ENCODE measurements at places on chromosomes 12 and 14.

DNA sequence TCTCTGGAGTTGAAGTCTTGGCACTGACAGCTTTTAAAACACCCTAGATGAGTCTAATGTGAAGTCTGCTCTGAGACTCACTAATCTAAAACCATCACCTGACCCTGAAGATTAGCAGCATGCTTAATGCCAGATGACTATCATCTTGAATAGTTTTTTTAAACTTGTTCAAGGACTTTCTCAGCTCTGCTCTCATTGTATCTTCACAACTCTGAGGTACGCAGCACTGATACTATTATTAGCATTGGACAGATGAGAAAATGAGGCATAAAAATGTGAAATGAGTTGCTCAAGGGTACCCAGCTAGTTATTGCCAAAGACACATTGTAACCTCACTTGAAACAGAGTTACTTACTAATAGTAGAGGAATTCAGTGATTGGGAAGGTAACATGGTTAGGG, 4.8 kb downstream of the SLC38A1 start:
- no peak for DNase-seq

DNA sequence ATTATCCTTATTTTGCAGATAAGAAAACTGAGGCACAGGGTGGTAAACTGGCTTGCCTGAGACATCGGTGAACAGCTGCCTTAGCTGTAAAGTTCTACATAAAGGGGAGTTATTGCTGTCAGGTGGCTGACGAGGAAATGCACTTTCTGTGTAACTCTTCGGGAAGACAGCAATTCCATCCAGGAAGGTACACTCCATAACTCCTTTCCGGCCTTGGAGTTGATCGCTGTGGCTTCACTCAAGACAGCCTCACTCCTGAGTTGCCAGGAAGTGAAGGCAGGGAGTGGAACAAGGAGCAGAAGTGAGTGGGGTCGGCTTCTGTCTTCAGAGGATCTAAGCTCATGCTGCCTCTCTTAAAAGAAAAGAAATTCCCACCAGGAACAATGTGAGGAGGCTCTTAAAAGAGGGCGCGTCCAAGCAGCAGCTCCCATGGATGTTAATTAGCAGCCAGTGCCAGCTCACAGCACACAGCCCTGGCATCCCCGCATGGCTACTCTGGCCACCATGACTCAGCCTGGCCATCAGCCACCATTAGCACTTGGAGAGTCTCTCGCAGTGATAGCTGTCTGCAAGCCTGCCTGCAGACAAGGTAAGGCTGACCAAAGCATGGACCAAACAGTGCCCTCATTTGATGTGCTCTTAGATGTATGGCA, 60.3 kb downstream of the NUAK1 start:
- DNase-seq = no peak

- no peak for DNase-seq
Observed at GRCh38 chr14:77763316-77763715, 2.4 kb upstream of the SNW1 start.

DNA sequence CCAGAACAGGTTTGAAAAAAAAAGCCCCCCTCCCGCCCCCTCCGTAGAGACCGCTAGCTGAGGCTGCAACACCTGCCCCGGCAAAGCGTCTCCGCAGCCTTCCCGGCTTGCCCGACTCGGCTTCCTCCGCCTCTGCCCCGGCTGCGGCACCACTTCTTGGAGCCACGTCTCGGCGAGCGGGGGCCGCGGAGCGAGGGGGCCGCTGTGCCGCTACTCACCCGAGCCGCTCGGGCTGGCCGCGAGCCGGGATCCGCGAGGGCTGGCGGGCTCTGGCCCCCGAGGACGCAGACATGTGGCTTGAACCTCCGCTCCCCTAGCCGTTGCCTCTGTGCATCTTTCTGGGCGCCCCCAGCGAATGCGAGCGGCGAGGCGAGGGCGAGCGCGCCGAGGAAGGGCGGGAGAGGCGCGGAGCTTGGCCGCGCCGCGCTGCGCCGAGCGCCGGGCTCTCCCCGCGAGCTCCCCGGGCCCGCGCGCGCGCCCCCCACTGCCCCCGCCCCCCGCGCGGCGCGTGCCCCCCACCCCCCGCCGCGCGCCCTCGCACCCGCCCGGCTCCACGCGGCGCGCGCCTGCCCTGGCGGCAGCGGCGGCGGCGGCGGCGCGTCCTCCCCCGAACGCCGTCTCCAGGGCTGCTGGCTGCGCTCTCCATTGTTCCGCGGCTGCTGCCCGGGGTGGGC, 249.5 kb downstream of the APAF1 start:
- no peak for DNase-seq

- DNase-seq = no peak
Observed at GRCh38 chr12:80241576-80242273, 142.4 kb downstream of the OTOGL start.

DNA sequence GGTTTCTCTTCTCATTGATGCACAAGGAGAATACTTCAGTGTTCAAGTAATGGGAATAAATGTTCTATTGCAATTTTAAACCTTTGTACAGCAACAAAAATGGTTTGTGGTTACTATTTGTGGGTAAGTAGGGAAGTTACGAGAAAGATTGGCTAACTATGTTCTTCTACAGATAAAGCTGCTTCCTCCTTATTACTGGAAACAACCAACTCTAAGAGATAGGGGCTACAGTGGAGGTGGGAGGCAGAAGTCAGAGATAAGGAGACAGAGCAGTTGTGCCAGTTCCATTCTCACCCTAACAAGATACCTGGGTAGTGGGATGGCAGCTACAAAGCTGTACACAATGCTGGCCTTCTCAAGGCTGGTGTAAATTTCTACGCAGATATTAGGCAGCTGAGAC, 16.2 kb downstream of the NOXRED1 start:
- no peak for DNase-seq

- DNase-seq = no peak
Observed at GRCh38 chr14:51394804-51395203, 154.8 kb downstream of the TMX1 start.

DNA sequence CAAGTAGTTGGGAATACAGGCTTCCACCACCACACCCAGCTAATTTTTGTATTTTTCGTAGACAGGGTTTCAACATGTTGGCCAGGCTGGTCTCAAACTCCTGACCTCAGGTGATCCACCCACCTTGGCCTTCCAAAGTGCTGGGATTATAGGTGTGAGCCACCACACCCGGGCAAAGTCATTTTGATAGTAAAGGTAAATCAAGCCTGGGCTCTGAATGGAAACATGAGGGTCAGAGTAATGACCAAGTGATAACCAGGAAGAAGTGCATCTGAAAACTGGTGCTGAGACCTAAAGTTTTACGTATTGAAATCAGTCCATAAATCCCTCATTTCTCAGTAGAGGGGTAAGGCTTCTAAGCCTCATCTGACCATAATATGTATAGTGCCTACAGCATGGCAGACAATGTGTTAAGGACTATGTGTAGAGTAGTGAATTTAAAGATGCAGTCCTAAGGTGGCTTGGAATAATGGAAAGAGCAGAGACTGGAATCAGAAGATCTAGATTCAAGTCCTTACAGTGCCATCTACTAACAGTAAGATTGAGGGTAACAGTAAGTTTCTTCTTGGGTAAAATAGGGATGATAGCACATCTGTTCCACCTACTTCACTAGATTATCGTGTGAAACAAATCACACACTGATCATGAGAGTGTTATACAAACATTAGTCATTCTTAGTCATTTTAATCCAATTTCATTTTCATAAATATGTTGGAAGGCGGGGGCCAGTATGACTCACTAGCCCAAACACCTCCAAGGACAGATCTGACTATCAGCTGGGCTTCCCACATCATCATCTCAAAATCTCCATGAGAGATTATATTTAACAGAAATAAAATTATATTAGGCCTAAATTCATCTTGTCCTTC, 11.2 kb downstream of the MAP4K5 start:
- no peak for DNase-seq

- DNase-seq = no peak
Observed at GRCh38 chr12:103880299-103881142, 39.5 kb upstream of the NT5DC3 start.

DNA sequence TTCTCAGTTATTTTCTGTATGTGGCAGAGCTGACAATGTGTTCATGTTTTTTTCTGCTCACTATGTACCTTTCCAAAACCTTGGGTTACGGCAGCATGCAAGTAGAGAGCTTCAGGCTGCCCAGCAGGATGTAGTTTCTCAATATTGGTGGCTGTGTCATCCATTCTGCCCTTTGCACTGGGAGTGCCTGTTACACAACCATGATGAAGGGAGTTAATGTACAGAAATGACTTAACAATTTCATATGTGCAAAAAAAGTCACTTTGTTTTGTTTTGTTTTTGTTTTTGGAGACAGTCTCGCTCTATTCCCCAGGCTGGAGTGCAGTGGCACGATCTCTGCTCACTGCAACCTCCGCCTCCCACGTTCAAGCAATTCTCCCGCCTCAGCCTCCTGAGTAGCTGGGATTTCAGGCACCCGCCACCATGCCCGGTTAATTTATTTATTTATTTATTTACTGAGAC, 6.1 kb upstream of the CNIH1 start:
- DNase-seq = no peak

- no peak for DNase-seq
Observed at GRCh38 chr14:71388862-71389261, 481.6 kb downstream of the PCNX1 start.

DNA sequence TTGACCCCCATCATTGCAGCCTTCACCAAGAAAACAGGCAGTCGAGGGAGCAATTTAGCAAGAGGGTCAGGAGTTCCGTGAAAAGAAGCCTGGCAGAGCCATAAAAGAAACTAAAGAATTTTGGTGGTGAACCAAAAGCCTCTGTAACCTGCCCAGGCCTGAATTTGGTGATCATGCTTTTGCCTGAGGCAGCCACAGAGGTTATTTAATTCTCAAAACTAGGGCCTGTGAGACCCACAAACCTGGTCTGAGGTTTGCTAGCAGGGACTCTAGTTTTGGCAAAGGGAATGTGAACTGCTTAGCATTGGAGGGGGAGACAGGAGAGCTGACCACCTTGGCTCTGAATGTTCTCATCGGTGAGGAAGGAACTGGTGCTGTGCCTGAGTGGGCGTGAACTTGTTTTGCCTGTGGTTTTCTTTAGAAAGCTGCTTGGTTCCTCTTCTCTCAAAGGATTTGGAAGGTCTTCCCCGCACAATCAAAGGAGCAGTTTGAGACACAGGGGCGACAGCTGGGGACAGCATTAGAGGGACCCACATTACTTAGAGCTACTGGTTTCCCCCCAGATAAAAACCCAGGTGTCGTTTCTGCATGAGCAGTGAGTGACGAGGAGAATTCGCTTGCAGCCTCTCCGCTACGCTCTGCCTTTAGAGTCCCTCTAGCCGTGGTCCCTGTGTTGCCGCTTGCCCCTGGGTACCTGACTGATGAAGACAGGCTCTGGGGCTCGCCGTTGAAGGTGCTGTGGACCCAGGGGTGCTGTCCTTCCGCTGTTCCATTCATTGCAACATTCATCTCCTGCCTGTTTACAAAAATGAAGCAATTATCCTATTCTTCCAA, 12.6 kb upstream of the WNT5B start:
- no peak for DNase-seq

- peak; percentile 43 for DNase-seq
Observed at GRCh38 chr14:98138666-98139065, 1133.3 kb downstream of the BCL11B start.

- DNase-seq = no peak
Observed at GRCh38 chr12:87074781-87075180, 818.6 kb upstream of the MGAT4C start.

DNA sequence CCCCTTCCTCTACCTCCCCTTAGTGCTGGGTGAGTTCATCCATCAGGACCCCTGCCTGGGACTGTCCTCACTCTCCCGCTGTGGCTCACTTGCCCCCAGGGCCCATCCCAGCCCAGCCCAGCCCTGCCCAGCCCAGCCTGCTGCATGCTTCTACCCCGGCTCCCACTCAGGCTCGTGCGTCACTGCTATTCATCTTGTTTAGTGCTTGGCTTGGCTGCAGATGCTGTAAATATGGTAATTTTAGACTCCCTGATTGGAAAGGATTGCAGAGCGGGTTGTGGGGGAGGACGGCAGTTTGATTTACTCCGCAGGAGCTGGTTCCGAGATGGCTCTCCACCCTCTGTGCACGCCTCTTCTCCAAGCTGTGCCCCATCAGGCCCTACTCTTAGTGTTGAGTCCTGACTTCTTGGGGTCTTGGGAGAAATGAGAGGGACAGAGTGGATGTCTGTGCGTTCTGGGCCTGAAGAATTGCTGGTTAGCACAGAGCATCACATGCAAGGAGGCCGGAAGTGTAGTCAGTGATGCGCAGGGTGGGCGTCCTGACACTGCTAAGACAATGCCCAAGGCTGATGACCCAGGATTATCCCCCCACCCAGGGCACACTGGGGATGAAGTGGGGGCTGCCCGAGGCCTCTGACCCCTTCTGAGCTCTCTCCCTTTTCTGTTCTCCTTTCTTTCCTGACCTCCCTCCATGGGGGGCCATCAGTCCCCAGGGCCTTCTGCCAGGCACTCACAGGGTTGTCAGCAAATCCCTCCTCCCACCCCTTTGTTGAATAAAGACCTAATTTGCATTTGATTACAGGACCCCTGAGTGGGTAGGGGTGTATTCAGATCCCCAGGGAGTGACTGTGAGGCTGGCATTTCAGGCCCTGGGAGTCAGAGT, 244.4 kb downstream of the ZFP36L1 start:
- DNase-seq = no peak

DNA sequence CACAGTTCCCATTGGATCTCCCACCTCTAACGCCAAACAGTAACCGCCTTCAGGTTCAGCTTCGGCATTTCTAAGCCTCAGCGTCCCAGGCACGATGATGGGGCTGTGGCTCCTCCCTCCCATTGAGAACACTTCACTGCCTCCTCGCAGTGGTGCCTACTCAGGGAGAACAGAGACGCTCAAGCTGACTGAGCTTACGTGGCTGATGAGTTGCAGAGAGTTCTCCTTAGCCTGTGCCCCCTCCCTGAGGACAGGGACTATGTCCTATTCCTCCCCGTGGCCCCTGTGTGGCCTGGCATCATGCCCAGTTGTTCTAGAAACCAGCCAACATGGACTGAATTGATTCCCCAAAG, 87.0 kb downstream of the ITPK1 start:
- DNase-seq = no peak

DNA sequence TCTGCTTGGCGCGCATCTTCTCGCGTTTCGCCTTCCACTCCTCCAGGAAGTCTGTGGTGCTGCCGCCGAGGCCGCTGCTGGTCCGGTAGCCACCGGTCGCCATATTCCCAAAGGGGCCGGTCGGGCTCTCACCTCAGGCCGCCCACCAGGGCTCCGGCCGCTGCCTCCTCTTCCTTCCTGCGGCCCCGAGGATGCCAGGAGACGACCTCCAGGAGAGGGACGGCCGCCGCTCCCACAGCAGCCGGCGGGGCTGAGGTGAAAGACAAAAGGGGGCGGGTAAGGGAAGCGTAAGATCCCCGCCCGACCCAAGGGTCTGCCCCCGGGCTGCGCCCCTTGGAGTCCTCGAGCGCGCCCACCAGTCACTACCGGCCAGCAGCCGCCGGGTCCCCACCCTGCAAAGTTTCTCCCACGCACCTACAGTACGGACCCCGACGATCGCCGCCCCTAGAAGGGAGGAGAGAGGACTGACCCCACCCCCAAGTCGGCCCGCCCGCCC, 574 bp downstream of the PAWR start:
- DNase-seq = no peak

DNA sequence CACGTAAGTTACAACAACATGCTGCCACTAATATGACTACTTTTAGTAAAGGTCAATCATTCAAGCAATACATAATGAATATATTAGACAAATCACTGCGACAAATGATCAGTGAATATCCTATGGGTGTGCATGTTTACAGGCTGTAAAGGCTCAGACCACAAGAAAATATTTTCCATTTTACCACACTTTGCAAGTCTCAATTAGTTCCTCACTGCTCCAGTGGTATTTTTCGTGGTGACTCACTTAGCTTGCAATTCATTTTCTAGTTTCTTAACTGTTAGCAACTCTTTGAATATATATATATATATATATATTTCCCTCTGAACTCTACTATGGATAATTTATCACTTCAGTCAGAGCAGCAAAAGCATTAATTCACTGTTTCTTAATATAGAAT, 96.9 kb downstream of the EML5 start:
- DNase-seq = no peak
